ENCODE measurements at places on chromosomes 6 and 20.

GRCh38 chr6:26232940-26233648 lies 131.9 kb upstream of the BTN3A2 start:
- no peak for DNase-seq
- H3K4me1 ChIP-seq: peaks cover 22% of the 10 kb centered on the region
- no peaks in the 10 kb centered on the region for H3K27me3 ChIP-seq

DNA sequence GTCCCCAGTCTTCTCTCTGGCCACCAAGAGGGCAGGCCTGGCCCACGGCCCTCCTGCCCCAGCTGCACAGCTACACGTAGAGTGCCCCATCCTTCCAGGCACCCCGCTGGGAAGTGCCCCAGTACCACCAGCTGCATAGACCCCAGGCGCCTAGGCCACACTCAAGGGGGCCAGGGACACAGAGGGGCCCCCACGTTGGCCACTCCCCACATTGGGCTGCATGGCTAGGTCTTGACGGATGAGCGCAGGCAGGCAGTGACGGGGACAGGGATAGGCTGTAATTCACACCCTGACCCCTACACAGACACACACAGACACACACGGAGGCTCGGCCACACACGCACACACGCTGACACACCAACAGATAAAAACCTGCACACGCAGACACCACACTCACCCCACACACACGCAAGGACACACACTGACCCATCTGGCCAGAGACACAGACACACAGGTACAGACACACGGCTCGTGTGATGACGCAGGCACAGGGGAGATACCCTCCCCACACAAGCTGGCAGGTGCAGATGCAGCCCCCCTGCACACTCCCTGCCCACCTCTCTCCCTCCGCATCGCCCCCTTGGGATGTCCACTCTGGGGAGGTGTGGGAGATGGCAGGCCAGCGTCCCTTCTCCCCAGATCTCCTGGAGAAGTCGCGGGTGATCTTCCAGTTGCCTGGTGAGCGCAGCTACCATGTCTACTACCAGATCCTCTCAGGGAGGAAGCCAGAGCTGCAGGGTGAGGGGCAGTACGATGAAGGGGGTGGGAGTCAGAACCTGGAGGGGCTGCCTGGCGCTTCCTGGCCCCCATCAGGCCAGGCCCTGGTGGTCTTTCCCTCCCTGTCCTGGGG lies 30.0 kb downstream of the MYH7B start:
- no peaks in the 10 kb centered on the region for H3K36me3 ChIP-seq
- peaks cover 13% of the 10 kb centered on the region for H3K4me1 ChIP-seq
- DNase-seq: no peak
- no peak overlapping the region for H3K4me3 ChIP-seq

DNA sequence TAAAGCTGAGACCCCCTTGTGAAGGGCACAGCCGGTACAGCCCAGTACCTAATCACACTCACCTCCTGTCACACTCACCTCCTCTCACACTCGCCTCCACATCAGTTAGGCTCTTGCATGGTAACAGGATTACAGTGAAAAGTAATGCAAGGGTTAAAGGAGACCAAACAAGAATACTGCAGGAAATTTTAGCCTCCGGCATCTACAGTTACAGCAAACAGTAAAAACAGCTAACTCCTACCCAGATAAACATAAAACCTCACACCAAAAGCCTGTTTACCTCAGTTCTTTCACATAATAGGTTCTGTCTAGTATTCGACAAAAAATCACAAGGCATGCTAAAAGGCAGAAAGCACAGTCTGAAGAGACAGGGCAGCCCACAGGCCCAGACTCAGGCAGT lies 55.6 kb downstream of the FARS2 start:
- no peaks in the 10 kb centered on the region for H3K27me3 ChIP-seq
- no peak overlapping the region for H3K4me3 ChIP-seq
- H3K27ac ChIP-seq: no peak overlapping the region
- no peaks in the 10 kb centered on the region for H3K36me3 ChIP-seq

GRCh38 chr6:82904257-82904656 lies 161.4 kb downstream of the UBE3D start:
- H3K4me3 ChIP-seq: no peak overlapping the region
- H3K4me1 ChIP-seq: peaks cover 35% of the 10 kb centered on the region

Measured in osteocyte (in vitro differentiated cells).